Breast epithelium (tissue), 4 donors: ENCODE measurements at places on chromosomes 12 and 14.

GRCh38 chr14:97523936-97524335 lies 726.8 kb downstream of the VRK1 start:
- H3K27me3 ChIP-seq, result no peaks in the 10 kb centered on the region
- DNase-seq, result no peak
- H3K4me3 ChIP-seq, result no peak overlapping the region
- H3K27ac ChIP-seq, result no peak overlapping the region

DNA sequence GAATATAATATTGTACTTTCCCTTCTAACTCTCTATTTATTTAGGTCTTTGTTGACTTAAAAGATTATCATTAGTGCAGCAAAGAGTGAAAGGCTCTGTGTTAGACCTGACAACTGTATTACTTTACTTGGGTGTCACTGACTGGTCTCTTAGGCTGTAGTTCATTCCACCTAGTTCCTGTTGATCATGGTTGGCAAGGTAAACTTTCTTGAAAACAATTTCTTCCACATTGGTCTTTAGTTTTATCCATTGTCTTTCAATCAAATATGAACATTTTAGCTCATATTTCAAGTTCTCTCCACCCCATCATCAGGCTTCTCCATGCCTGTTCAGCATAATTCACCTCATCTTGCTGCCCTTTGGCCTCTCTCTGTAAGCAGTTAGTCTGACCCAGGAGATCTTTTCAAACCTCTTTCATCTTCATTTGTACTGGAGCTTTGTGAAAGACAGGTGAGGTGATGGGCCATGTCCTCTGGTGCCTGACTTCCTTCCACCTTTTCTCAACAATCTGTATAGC lies 32.1 kb upstream of the PPM1H start:
- no peak overlapping the region for H3K27ac ChIP-seq
- H3K4me3 ChIP-seq, result no peak overlapping the region
- DNase-seq, result no peak
- no peaks in the 10 kb centered on the region for H3K4me1 ChIP-seq
- H3K36me3 ChIP-seq, result no peaks in the 10 kb centered on the region
- H3K27me3 ChIP-seq, result no peaks in the 10 kb centered on the region

- no peak overlapping the region for H3K27ac ChIP-seq
- no peaks in the 10 kb centered on the region for H3K4me1 ChIP-seq
- no peak overlapping the region for H3K4me3 ChIP-seq
- no peak for DNase-seq
These were observed 147.2 kb upstream of the DYRK2 start for GRCh38 chr12:67501362-67501761.

GRCh38 chr14:72124171-72124570 lies 191.9 kb downstream of the RGS6 start:
- no peaks in the 10 kb centered on the region for H3K36me3 ChIP-seq
- DNase-seq, result no peak
- H3K27ac ChIP-seq, result no peak overlapping the region
- H3K4me3 ChIP-seq, result no peak overlapping the region
- H3K27me3 ChIP-seq, result no peaks in the 10 kb centered on the region

DNA sequence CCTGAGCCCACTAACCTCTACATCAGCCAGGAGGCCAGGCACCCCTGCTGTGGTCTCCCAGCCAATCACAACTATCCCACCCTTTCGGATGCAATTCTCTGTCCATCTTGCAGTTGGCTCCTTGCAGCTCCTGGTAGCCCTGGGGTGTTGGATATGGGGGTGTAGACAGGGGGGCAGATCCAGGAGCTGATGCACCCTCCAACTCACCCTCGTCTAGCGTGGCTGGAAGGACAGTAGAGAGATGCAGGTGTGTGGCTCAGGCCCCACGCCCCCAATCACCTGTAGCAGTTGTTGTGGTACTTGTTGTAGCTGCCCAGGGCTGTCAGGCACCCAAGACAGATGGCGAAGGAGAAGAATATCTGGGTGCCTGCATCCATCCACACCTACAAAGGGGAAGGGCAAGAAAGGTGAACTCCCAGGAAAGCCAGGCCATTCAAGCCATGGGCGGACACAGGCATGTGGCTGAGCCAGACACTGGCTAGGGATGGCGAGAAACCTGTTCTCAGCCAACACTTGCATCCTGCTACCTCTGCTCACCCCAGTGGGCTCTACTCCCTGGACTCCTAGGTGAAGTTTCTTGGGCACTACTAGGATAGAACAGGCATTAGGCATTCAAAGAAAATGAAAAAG lies 13.4 kb upstream of the SLC6A12 start:
- no peak overlapping the region for H3K4me3 ChIP-seq
- H3K27me3 ChIP-seq, result no peaks in the 10 kb centered on the region
- no peak overlapping the region for H3K27ac ChIP-seq
- no peaks in the 10 kb centered on the region for H3K4me1 ChIP-seq
- H3K36me3 ChIP-seq, result no peaks in the 10 kb centered on the region
- DNase-seq, result no peak

DNA sequence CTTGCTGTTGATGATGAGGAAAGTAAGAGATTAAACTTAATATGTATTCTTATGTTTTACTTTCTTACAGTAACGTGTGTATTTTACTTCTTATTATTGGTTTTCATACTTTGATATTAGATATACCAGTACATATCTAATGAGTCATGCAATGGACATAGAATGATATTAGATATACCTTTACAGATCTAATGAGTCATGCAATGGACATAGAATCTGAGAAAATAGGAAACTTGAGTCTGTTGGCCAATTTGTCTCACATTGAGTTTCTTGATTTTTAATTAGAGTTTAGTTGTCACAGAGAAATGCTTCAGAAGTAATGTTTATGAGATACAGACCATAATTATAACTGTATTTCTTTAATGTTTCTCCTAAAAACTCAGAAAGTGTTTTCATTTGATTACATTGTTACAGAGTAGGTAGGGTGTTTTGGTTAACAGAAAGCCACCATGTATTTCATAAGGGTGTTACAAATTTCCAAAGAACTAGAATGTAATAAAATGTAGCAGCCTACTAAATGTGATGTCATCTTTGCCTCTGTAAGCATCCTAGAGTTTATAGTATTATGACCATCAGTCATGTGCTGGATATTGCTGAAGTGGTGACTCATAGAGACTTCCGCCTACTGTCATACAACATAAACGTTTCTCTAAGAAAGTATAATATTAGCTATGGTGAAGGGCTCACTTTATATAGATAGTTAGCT lies 3.0 kb downstream of the GAS2L3 start:
- H3K4me3 ChIP-seq, result no peak overlapping the region
- no peaks in the 10 kb centered on the region for H3K27me3 ChIP-seq
- no peaks in the 10 kb centered on the region for H3K36me3 ChIP-seq
- no peak for DNase-seq
- no peak overlapping the region for H3K27ac ChIP-seq

GRCh38 chr12:59372956-59373355 lies 222.9 kb upstream of the SLC16A7 start:
- no peak for DNase-seq
- H3K4me3 ChIP-seq, result no peak overlapping the region
- no peaks in the 10 kb centered on the region for H3K27me3 ChIP-seq
- no peak overlapping the region for H3K27ac ChIP-seq

DNA sequence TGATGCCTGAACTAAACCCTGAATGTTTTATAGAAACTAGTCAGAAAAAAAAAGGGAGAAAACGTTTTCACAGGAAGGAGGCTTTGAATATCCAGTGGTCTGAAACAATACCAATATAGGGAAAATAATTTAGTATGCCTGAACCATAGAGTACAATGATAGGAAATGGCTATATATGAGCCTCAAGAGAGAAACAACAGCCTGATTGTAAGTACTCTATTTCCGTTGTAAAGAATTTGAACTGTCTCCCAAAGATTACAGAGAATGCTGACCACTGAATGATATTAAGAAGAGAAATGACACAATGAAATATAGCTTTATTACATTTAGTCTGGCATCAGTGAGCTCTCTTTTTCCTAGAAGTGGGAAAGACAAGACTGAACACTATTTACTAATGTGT lies 5.5 kb upstream of the GABARAPL1 start:
- no peak overlapping the region for H3K27ac ChIP-seq
- no peak for DNase-seq
- H3K27me3 ChIP-seq, result no peaks in the 10 kb centered on the region
- no peaks in the 10 kb centered on the region for H3K36me3 ChIP-seq

- no peaks in the 10 kb centered on the region for H3K27me3 ChIP-seq
- H3K4me3 ChIP-seq, result no peak overlapping the region
- no peaks in the 10 kb centered on the region for H3K4me1 ChIP-seq
- H3K36me3 ChIP-seq, result no peaks in the 10 kb centered on the region
These were observed 14.1 kb upstream of the TMEM119 start for GRCh38 chr12:108611884-108612415.

- no peaks in the 10 kb centered on the region for H3K27me3 ChIP-seq
- peaks cover 26% of the 10 kb centered on the region for H3K4me1 ChIP-seq
- DNase-seq, result no peak
- no peak overlapping the region for H3K4me3 ChIP-seq
These were observed 116.1 kb downstream of the SCARB1 start for GRCh38 chr12:124747426-124748161.

DNA sequence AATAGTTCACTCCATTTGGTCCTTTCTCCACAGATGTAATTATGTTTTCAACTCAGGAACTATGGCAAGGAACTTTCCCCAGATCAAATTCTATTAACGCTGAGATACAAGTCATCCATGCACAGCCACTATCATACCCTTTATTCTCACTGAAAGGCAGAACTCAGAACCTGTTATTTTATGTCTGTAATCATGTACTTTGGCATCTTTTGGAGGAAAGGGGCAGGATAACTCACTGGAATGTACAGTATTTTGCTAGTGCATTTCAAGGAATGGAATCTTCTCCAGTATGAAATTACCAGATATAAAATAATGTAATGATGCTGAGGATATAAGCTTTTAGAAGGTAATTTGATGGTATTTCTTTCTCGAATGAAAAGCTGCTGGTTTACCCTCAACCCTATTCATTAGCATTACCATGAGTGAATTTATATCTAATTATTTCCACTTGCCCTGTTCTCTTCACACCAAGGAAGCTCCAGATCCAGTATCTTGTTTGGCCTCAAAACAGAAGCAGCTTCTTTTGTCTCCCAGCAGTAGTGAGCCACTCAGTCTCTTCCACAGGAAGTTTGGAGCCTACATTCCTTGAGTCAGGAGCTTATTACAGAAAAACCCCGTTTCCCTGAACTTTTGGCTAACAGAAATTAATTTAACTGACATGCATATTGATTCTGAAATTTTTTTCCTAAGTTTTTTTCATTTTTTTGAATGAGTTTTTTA lies 10.0 kb upstream of the AMHR2 start:
- no peak overlapping the region for H3K27ac ChIP-seq
- no peak overlapping the region for H3K4me3 ChIP-seq
- no peaks in the 10 kb centered on the region for H3K27me3 ChIP-seq
- H3K36me3 ChIP-seq, result peaks cover 6% of the 10 kb centered on the region
- H3K4me1 ChIP-seq, result no peaks in the 10 kb centered on the region

DNA sequence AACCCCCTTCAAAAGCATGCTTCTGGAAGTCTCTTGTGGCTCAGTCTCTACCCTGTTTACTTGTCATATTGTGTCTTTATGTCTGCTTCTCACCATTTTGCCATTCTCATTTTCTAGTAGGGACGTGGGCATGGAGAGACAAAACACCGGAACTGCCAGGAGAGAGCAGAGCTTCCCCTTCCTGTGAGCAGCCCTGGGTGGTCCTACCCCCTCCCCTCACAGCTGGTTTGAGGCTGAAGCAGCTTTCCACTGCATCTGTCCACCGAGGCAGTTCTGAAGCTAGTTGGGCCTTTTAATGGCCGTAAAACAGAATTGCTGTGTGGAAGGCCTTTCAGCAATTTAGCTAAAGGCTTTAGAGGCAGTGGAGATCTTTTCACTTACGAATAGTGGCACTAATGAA lies 77.0 kb downstream of the PELI2 start:
- no peaks in the 10 kb centered on the region for H3K36me3 ChIP-seq
- H3K27me3 ChIP-seq, result no peaks in the 10 kb centered on the region
- no peak for DNase-seq
- H3K27ac ChIP-seq, result peak overlapping the region; percentile 43
- H3K4me1 ChIP-seq, result no peaks in the 10 kb centered on the region

GRCh38 chr14:101072945-101073597 lies 169.5 kb upstream of the RTL1 start:
- H3K4me3 ChIP-seq, result no peak overlapping the region
- DNase-seq, result peak; percentile 83
- no peaks in the 10 kb centered on the region for H3K27me3 ChIP-seq
- H3K27ac ChIP-seq, result peak overlapping the region; percentile 32
- no peaks in the 10 kb centered on the region for H3K36me3 ChIP-seq
- H3K4me1 ChIP-seq, result no peaks in the 10 kb centered on the region

- peaks cover 54% of the 10 kb centered on the region for H3K4me1 ChIP-seq
- peak overlapping the region; percentile 88 for H3K4me3 ChIP-seq
- DNase-seq, result no peak
- no peaks in the 10 kb centered on the region for H3K27me3 ChIP-seq
- peak overlapping the region; percentile 95 for H3K27ac ChIP-seq
These were observed 6.9 kb downstream of the TNFRSF1A start for GRCh38 chr12:6334940-6335450.

GRCh38 chr12:126772171-126772864 lies 1494.7 kb upstream of the TMEM132C start:
- peak overlapping the region; percentile 46 for H3K4me3 ChIP-seq
- no peaks in the 10 kb centered on the region for H3K36me3 ChIP-seq
- H3K27ac ChIP-seq, result no peak overlapping the region
- DNase-seq, result no peak
- no peaks in the 10 kb centered on the region for H3K27me3 ChIP-seq

DNA sequence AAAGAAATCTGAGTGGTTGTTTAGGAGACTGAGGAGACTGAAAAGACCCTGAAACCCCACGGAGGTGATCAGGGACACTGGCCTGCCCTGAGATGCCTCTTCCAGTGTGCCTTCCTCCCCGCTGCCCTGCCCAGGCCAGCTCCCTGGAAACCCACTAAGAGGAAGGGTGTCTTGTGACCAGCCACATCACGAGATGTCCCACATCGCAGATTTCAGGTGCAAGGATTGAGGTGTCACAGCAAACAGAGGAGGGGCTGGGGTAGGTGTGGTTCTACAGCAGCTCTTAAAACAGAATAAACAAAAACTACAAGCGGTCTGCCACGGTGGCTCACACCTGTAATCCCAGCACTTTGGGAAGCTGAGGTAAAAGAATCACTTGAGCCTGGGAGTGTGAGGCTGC lies 184.3 kb upstream of the C14orf180 start:
- no peak for DNase-seq
- H3K4me3 ChIP-seq, result no peak overlapping the region
- H3K27me3 ChIP-seq, result peaks cover 21% of the 10 kb centered on the region

- H3K4me1 ChIP-seq, result no peaks in the 10 kb centered on the region
- H3K27me3 ChIP-seq, result no peaks in the 10 kb centered on the region
- DNase-seq, result no peak
- H3K27ac ChIP-seq, result no peak overlapping the region
- peaks cover 1% of the 10 kb centered on the region for H3K36me3 ChIP-seq
These were observed 25.7 kb downstream of the DHX37 start for GRCh38 chr12:124963211-124963610.
